Omental fat pad (tissue), 4 donors: ENCODE measurements at places on chromosomes 2 and 18. TPM values are rescaled to one million over a fixed set of nuclear protein-coding genes. Genes with fewer than 3 reads are reported as not detected.

DNA sequence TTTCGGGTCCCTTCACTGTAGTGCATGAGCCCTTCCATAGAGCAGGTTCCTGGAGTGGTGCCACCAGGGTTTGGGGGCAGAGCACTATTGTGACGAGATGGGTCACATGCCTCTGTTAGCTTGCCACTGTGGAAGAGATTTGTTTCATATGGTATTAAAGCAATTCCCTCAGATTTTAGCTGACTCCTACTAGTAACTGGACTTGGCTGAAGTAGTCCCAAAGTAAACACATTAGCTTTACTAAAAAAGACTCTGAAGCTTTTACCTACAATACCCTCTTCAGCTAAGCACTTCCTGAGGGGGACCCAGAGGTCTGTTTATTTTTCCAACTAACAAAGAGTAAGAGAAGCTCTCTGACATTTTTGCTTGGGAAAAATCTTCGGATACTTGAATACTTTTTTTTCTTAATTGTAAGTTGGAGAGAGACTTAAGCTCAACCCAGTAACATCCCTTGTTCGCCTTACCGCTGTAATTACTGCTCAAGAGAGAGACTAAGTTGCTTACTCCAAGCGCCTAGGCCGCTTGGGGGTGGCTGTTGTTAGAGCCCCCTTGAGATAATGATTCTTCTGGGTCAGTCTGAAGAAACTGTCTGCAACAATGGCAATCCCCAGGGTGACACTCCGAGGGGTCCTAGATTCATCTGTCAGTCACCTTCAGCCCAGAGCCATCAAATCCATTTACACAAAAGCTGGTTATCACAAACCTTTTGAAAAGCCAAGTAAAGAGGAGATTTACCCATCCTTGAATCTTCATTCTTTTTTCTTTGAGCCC lies 177.4 kb downstream of the FIGN start:
- no peak for DNase-seq

DNA sequence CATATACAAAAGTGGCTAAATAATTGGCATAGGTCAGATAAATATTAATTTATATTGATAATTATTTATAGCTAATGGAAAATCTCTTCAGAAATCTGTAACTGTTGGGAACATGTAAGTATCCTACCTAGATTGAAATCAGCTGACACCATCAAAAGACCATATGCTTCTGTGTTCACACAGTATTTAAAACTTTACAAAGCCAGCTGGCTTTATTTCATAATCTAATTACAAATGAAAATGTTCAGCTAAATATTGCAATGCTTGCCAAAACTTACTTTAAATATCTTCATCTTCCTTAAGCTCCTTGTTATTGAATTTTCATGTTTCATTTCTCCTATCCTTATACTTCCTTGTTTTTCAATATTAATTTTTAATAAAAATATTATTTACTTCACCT lies 190.9 kb upstream of the DOK6 start:
- no peak for DNase-seq

GRCh38 chr2:146844226-146844990 lies 1000.4 kb upstream of the ACVR2A start:
- DNase-seq = no peak

GRCh38 chr18:35750929-35751328 lies 169.4 kb downstream of the GALNT1 start:
- DNase-seq = no peak

DNA sequence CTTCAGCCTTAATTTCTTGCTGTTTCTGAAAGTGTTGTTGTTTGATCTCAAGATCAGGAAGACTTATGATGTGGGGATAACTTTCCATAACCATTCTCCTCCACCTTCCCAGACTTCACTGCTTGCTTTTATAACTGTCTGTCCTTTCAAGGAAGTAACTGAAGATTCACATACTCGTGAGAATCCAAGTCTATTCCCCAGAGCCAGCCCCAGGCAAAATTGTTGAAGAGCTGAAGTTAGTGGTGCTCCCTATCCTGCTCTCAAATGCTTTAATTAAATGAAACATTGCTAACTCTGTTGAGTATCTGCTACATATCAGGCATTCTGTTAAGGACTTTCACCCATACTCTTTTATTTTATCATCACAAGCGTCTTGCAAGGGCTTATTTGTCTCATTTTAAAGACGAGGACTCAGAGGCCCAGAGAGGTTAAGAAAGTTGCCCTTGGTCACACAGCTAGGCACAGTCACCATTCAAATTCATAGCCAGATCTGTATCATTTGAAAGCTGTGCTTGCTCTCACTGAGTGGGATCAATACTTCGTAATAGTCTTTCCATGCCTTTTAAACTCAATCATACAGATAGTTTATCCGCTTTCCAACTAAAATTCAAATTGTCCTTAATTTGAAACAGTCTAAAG lies 189.8 kb upstream of the TCF4 start:
- no peak for DNase-seq

Gene CHRNG
- total RNA-seq = not detected
